ENCODE measurements at places on chromosomes 4 and X.

DNA sequence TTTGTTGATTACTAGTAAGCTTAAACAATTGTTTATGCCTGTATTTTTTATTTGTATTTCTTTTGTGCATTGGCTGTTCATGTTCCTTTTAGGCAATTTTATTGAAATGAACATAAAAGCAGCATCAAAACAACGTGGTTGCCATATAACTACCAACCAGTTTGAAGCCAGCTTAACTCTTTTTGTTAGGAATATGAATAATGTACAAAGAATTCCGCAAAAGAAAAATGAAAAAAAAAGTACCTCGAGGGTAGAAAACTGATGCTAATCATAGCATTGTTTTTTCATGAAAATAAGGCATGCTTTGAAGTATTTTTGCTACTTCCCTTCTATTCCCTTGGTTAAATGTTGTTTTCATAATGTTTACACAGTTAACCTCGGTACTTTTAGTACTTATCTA, 1024.0 kb upstream of the SLIT2 start:
- DNase-seq, result no peak

DNA sequence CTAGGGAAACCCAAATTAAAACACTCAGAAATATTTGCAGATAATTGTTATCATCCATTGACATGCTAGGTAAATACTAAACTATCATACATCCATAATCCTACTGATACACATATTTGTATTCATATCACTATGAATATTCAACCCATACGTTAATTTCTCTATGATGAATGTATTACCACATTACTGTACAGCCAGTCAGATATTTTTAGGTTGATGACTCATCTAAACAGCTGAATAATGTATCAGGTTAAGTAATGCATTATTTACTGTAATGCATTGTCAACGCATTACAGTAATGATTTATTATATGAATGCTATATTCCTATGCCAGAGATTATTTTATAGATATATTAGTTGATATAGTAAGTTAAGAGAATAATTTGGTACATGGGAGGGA, 37.1 kb downstream of the VEGFC start:
- DNase-seq, result no peak

DNA sequence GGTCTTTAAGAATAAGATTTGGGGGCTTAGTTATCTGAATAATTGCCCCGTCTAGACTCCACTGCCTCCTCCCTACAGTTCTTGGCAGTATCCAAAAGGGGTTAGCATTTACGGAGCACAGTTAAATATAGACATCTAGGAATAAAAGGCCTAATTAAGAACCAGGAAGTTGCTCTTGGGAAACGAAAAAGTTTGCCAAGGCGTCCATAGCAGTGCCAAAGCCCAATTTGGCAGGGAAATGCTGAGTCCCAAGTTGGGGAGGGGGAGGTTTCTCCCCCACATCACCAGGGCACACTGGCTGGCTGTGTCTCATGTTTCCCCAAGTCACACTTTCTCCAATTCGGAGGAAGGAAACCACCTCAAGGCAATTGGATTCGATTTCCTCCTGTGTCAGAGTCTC, 338.7 kb downstream of the FBXW7 start:
- no peak for DNase-seq

DNA sequence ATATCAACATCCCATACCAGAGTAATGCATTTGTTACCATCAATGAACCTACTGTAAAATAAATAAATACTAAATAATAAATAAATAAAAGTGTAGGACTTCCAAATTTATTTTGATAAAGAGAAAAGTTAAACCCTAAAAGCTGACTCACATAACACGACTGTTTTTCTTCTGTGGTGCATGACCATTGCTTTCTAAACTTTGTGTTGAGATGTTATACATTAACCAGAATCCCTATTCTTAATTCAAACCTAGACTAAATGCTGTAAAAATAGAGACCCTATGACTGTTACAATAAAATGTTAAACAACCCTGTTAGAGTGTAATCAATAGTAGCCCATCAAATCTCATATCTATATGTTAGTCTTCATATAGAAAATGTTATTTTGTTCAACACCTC, 20.9 kb upstream of the PRMT9 start:
- DNase-seq, result no peak

DNA sequence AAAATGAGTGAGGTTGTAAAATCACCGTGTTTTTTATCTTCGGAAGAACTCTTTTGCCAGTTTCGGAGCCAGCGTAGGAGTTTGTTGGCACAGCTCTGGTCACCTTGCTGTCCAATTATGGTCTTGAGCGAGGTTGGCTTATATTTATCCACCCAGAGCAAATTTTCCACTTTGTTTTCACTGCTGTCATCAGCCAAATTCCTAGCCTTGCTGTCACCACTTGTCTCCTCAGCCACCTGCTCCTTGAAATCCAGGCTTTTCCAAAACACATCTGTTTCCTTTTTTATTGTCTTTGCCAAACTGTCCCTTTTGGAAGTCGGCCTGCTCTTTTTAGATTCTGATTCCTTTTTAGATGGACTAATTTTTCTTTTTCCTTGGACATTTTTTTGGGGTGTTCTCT, 57.6 kb downstream of the RFC1 start:
- no peak for DNase-seq

GRCh38 chr4:25756503-25756902, 100.9 kb downstream of the SLC34A2 start:
- no peak for DNase-seq

DNA sequence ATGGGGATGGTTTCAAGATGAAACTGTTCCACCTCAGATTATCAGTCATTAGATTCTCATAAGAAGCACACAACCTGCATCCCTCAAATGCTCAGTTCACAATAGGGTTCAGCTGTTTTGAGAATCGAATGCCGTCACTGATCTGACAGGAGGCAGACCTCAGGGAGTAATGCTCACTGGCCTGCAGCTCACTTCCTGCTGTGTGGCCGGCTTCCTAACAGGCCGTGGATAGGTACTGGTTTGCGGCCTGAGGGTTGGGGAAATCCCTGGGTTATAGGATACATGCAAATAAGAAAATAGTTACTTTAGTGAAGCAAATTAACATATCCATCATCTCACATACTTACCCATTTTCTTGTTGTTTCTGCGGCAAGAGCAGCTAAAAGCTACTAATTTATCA, 160.4 kb downstream of the MAD2L1 start:
- no peak for DNase-seq

DNA sequence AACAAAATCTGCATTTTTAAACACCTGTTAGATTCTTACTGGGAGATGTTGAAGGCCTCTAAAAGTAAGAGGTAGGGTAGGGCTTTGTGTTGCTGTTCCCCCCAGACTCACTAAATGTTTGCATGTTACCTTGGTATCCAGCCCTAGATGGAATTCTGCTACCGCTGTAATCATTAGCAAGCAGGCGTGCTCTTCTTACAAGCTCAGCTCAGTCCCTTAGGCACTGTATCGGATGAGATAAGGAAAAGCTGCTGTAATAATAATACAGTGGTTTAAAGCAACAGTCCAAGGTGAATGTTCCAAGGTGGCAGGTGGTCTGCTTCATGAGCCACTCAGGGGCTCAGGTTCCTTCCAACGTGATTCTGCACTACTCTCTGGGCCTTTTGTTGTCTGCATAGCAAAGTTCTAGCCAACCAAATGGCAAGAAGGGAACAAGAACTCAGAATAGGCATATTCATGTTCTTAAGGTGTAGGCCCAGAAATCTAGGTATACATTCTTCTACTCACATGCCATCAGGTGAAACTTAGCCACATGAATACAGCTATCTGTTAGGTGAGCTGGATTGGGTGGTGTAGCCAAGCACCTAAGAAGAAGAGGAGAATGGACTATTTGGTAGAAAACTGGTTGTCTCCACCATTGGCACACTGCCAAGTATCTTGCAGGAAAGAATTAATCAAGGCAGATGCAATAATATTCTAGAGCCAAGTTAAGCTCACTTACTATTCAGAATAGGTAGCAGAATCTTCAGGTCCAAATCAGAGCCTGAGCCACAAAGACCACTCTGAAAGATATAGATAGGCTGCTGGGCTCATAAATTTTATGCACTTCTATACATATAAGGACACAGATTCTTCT, 46.0 kb downstream of the COQ2 start:
- DNase-seq, result no peak

GRCh38 chr4:108109997-108110416, 58.7 kb downstream of the LEF1 start:
- DNase-seq, result no peak

GRCh38 chrX:155967653-155968325, 29.7 kb upstream of the IL9R start:
- DNase-seq, result no peak

- DNase-seq, result no peak
These were observed 60.2 kb upstream of the CLDN34 start for GRCh38 chrX:9906919-9907318.

DNA sequence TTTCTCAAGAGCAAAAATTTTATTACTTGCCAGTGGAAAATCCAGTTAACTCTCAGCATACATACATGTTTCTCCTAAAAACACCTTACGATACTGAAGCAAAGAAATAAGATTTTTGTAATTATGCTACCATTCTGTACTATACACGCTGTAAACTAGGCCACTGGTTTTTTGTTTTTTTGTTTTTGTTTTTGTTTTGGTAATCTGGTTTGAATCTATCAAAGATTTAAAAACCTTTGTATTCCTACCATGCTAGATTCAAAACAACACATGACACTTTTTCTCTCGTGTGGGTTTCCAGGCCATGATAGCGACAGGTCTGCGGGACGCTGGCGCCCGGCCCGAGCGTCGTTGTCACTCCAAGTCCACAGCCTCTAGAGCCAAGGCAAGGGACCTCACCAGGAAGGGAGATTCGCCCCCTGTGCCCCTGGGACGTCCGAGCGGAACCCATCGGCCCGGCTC, 723 bp downstream of the TMEM192 start:
- DNase-seq, result no peak

DNA sequence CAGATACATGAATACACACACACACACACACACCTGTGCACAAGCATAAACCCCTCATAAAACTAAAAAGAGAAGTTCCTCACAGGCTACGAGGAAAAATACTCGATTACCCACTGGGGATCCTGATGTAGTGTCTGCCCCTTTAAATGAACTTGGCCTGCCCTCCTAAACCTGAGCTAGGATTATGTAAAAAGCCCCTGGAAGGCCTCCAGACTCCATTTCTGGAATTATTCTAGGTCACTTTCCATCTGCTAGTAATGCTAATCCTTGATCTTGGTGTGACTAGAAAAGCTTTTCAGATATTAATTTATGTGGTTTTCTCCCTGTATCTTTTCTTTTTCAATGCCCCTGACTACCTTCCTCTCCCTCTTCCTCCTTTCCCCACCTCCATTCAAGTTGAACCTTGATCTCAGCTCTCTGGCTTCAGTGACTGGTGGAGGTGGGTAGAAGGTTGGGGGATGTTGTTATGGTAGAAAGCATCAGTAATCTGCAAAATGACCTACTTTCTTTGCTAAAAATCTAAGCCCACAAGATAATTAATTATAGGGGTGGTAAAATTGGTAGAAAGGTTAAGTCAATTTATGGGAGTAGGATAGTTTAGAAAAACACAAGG, 25.5 kb upstream of the ZNF330 start:
- no peak for DNase-seq

GRCh38 chrX:152989292-152989658, 4.6 kb downstream of the PNMA5 start:
- DNase-seq, result no peak

- no peak for DNase-seq
These were observed 238.9 kb downstream of the PALLD start for GRCh38 chr4:168735735-168736134.

DNA sequence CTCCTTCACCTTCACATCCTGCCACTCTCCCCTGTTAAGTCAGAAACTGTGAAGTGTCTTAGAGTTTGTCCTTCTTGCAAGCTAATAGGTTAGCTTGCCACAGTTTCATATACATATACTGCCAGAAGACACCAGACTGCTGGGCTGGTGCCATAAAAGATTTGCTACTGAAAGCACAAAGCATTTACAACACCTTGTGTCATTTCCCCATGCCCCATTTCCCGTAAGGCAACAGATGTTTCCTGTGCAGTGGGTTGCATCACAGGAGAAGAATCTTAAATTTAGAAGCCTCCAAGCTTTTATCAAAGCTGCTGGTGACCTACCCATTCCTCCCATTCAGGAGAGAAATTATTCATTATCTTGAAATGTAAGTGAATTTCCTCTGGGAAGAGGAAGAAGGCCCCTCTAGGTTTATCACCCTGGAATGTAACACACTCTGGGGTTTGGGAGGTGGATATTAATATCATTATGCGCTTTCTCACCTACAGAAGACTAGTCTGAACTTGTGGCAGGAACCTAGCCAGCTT, 34.5 kb upstream of the RAB33B start:
- peak; percentile 4 for DNase-seq

Measured in CD4-positive, alpha-beta T cell treated with Interleukin-1 beta for 1 hour (primary cell).